ENCODE measurements at places on chromosomes 5 and 9.

DNA sequence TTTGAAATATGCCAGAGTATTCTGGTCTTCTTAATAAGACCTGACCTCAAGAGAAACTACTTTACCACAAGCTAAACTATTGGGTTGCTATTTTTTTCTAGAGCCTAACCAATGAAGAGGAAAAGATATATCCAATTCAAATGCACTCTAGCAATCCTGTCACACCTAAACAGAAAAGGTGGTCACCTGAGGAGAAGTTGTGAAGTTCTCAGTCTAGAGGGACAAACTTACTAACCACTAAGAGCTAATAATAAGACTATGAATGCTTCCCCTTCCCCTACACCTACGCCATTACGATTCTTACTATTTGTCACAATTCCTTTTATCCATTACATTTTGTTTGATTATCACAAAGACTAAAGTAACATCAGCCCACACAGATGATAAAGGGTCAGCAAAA lies 29.7 kb downstream of the RLN2 start:
- DNase-seq, result no peak

DNA sequence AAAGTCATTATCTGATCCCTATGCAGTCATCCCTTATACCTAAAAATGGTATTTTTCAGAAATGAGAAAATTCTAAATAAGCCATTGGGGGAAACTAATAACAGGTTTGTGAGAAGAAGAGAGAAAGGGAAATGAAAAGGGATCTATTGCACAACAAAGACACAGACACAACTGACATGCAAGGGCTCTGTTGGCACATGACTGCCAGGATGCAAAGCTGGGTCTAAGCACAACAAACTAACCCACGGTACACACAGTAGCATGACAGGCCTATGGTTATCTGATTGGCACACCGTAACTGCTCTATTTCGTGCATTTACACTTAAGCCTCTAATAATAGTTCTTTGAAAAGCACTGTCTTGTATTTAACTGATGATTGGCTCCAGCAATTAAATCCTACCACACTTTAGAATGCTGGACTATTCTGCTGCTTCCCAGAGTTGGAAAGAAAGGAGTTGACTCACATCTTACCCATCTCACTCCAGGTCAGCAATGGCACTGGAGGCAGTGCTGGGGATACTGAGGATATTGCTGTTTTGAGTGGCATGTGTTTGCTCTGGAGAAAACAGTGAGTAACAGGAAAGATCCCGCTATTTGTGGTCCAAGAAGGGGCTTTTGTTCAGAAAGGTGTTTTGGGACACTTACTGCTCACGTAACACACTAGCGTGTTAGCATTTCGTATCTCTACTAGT lies 328.3 kb downstream of the GLIS3 start:
- no peak for DNase-seq

DNA sequence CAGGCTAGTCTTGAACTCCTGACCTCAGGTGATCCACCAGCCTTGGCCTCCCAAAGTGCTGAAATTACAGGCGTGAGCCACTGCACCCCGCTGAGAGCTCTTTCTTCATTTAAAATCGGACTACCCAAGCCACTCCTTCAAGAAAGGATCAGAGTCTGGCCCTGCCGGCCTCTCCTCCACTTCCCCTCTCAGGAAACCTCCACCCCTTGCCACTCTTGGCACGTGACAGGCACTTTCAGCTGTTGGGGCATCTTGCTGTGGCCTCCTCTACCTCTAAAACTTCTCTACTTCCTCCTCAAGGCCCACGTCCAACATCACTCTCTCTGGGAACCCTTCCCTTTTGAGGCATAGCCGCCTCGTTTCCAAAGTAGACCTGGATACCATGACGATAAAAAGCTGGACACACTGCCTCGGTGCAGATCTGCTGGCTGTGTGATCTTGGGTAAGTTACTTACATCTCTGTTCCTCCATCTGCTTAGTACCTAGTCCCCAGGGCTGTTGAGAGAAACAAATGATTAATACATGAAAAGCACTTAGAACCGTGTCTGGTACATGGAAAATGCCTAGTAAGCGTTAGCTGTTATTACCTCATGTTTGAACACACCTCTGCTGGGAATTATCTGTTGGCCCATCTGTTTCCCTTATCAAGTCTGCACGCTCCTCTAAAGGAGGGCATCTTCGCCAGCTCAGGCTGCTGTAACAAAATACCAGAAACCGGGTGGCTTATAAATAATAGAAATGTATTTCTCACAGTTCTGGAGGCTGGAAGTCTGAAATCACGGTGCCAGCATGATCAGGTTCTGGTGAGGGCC lies 55.3 kb downstream of the SMIM23 start:
- DNase-seq, result no peak

GRCh38 chr5:150298701-150299451 lies 3.8 kb downstream of the ARSI start:
- no peak for DNase-seq

- no peak for DNase-seq
Measured at GRCh38 chr5:119031905-119032304, 39.0 kb upstream of the DMXL1 start.

DNA sequence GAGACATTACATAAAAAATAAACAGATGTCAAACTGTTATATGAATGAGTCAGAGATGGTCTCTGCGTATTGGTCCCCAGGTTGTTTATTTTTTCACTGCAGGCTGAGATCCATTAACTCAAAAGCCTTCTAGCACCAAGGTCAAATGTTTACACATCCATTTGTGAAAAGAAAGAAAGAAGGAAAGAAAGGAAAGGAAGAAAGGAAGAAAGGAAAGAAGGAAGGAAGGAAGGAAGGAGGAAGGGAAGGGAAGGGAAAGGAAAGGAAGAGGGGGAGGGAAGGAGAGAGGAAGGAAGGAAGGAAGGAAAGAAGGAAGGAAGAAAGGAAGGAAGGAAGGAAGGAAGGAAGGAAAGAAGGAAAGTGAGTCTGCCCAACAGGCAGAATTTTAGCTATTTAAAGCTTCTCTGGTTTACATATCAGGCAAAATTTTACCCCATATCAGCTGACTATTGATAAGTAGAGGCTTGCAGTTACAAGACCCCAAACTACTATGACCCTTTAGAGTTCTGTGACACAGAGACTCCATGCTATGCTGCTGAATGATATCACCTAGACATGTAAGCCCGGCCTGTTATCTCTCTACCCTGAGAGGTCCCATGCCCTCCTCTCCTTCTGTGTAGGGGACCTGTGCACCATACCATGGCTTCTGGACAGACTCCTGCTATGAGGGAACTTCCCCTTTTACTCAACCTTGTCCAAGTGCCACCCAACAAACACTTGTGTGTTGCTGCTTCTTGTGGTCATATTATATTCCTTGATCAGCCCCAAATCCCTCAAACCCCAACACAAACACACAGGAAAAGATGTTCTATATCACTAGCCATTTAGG lies 59.0 kb downstream of the DRD1 start:
- DNase-seq, result no peak

- DNase-seq, result no peak
Measured at GRCh38 chr9:96186591-96187011, 115.4 kb downstream of the HSD17B3 start.

DNA sequence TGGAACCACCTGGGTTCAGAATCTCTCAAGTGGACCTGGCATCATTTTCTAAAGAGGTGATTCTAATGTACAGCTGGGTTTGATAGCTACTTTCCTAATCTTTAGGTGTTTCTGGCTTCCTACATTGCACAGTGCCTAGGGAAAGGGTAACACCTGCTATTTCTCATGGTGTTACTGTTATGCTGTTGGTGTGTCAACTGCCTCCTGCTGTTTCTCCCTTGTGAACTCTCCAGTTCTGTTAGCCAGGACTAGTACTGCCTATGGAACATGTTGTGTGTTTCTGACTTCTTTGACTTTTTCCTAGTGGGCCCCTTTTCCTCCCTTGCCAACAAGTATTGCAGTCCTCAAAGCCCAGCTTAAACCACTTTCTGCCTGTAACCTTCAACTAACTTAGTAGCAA lies 5.5 kb downstream of the ARHGEF28 start:
- DNase-seq, result no peak

- DNase-seq, result no peak
Measured at GRCh38 chr9:137365056-137365455, 57.9 kb downstream of the EXD3 start.

DNA sequence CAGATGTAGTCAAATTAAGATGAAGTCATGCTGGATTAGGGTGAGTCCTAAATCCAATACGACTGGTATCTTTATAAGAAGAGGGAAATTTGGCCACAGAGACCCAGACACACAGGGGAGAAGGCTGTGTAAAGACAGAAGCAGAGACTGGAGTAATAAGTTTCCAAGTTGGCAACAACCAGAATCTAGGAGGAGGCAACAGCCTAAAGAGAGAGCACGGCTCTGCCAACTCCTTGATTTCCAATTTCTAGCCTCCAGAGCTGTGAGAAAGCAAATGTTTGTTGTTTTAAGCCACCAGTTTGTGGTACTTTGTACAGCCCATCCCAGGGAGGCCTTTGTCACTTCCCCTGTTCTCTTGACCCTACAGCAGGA lies 74.4 kb downstream of the ATG10 start:
- no peak for DNase-seq

DNA sequence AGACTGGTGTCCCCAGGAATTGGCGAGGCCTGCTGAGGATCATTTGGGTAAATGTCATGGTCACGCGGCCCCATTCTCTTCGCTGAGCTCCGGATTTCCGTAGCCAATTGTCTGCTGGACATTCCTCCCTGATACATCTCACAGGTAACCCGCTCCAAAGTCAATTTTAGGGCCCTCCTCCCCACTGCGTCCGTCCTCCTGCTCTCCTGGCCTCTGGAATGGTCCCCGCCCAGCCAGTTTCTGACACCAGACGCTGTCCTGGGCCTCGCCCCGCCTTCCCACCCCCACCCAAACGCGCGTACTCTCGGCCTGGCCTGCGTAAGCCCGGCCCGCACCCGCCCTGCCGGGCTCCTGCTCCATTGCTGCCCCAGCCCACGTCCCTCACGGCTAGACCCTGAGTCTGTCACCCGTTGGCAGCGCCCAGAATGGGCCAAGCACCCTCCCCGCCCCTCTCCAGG lies 202.0 kb downstream of the AUH start:
- no peak for DNase-seq

DNA sequence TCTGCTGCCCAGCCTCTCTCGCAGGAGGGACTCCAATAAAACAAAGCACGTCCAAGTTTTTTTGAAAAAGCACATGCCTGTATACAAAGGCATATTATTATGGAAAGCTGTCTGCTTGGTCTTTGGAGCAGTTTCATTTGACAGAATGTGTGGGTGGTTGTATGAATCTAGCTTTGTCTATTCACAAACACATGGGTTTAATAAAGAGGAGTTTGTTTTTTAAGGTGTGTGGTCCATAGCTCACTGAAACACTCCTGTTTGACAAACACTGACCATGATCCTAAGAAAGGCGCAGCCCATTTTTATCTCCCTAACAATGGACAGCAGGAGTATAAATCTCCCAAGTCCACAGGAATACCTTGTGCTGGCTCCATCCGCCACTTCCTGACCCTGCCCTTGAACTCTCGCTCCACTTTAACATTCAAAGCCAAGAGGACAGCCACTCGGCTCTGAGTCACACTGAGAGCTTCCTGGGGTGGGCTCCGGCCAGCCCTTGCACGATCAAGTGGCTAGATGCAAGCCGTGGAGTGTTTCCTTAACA lies 371.9 kb downstream of the EBF1 start:
- no peak for DNase-seq

GRCh38 chr5:132019857-132020555 lies 8.5 kb upstream of the ACSL6 start:
- DNase-seq, result peak; percentile 42

DNA sequence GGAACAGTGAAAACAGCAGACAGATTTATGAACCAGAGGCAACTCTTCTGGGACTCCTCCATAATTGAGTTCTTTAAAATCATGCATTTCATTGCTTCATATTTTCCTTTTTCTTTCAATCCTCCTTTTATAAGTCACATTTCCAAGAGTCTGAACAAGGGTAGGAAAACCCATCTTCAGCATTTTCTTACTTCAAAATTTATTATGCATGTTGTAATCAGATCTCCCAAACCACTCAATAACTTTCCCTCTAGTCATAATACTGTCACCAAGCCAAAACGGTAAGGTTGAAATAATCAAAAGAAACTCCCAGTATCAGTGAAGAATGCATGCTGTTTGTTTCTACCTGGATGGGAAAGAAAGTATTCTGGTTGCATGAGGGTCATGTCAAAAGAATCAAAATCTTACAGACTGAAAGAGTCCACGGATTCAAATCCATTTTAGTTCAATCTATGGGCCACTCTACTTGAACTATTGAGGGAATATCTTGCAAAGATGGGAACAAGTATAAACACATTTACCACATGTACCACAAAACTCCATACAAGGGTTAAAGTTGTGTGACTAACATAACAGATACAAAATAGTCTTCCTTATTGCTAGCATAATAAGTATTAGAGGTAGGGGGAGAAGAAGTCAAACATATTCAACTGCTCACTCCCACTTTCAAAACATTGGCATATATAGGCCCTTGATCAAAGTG lies 797.3 kb downstream of the MAT2B start:
- no peak for DNase-seq

DNA sequence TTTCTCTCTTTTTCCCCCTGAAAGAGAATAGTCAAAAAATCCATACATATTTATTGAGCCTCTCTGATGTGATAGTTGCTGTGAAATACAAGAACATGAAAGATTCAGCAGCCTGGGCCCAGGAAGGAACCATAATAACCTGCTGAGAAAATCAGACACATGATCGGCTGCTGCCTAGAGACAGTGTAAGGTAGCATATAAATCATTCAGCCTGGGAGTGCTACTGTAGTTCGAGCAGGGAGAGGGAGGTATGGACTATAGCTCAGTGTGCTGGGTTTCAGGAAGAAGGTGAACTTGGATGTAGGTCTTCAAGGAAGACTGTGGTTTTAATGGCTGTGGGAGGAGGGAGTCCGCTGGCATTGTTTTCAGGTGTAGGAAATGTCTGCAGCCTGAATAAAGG lies 469.1 kb downstream of the RAB3C start:
- no peak for DNase-seq

DNA sequence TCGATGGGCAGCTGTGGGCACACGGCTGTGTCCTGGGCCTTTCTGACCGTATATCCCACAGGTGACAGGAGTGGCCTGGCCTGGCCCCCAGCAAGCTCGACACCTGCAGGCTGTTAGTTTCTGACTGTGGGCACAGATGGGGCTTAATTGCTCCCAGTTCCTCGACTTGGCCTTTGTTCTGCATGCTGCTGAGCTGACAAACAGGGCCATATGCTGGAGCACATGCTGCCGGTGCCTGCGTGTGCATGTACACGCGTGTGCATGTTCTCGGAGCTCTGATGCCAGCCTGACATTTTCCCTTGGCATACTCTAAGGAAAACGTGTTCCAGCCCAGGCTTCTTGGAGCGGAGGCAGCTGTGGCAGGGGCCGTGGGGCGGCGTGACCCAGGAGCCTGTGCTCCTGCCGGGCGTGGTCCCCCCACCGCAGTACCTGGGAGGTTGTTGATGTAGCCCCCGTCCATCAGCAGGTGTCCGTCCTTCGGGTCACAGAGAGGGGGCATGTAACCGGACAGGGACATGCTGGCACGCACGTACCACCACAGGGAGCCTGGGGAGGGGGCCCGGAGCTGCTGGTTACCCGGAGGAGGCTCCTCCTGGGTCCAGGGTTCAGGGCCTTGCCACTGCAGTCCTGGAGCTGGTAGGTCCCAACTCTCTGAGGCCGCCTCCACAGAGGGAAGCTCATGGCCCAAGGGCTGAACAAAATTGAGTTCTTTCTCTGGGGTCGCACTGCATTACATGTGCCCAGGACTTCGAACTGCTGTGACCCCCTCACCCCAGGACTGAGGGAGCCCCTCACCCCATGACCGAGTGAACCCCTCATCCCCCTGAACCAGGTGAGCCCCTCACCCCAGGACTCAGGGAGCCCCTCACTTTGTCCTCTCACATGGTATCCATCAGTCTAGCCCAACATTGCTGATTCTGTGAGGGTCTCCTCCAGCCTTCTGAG lies 4.1 kb upstream of the NSMF start:
- DNase-seq, result no peak

GRCh38 chr9:112012026-112012902 lies 115.7 kb downstream of the UGCG start:
- no peak for DNase-seq

- DNase-seq, result no peak
Measured at GRCh38 chr5:124260921-124261515, 485.4 kb downstream of the ZNF608 start.
